ENCODE measurements at places on chromosomes 12 and 14.

GRCh38 chr12:69884386-69884785 lies 59.4 kb downstream of the MYRFL start:
- DNase-seq, result no peak

- no peak for DNase-seq
These were observed 13.7 kb upstream of the PRPF39 start for GRCh38 chr14:45070215-45070614.

GRCh38 chr12:59657266-59657665 lies 61.4 kb downstream of the SLC16A7 start:
- DNase-seq, result no peak

DNA sequence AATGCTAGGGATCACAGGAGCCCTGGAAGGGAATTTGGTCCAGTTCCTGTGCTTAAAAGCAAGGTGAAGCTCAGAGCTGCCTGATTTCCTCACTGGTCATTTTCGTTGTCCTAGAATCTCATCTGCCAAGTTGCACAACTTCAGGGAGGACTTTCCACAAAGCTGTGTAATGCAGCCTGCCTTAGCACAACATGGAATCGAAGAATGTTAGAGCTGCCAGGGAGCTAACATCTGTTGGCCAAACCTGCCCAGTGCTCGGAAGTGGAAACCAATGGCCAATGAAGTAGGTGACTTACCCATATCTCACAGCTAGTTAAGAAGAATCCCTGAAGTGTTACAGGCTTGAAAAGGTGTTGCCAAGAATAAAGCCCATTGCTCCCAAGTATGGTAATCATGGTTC lies 79.9 kb upstream of the SSTR1 start:
- DNase-seq, result no peak

DNA sequence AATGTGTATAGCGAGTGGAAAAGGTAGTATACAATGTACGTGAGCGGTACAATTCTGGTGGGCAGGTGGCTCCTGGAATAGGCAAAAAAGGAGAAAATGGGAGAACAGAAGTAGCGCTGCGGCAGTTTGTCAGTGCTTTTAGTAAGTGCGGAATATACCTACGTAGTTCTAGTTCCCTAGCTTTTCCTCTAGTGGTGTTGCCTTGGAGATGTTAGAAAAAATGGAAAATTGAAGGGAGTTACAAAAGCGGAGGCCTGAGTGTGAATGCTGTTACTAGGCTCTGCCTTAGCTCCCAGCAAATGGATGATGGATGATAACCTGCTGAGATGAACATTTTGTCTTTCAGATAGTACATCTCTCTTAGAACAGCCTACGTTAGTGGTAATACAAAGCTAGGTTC lies 1.1 kb downstream of the TTC8 start:
- DNase-seq, result no peak

DNA sequence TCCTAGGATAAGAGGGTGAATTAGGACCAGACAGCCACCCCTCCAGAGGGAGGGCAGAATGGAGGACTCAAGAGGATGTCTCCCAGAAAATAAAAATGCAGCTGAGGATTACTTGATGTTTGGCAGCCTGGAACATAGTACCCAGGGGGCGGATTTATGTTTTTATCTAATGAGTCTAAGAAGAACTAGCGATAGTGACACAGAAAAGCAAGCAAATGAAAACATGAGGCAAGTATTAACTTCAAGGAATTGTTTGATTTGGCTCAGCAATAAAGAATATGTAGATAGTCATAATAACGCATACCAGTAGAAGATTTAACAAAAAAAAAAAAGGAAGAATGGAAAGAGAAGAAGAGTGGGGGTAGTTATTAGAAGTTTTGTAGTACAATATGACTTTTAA lies 10.0 kb upstream of the SLC7A8 start:
- no peak for DNase-seq

DNA sequence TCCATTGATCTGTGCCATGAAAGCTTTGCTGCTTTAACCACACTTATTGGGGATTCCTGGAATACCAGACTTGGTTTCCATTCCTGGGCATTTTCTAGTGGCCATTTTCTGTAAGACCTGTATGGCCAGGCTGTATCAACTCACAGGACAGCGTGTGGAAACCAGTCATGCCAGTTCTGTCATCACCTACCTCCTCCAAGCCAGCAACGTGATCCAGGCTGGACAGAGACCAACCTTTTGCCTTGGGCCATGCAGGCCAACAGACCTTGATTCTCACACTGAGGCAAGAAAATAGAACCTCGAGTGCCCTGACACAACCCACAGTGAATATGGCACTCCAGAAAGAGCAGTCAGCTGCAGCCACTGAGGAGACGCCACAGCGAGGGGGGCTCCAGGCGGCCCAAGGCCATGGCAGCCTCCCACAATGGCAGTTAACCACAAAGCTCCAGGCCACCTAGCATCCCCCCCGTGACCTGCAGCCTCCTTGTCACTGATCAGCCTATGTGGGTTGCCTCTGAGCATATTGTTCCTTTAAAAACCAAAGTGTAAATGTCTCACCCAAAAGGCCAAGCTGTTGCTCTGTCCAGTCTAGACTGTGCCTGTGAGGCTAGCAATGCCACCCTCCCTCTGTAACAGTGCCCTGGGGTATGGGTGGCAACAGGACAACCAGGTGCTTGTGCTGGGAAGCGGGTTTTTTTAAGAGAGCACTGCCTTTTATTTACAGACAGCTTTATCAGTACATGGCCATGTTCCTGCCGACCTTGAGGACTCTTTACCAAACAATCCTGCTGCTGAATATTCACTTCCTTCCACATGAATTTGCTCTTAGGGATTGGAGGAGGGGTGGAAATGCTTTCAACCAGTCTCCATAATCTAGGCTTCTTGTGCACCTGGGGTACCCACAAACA lies 168.7 kb upstream of the HIF1A start:
- DNase-seq, result no peak

GRCh38 chr12:93794738-93795137 lies 117.6 kb downstream of the CRADD start:
- DNase-seq, result no peak

- no peak for DNase-seq
These were observed 235.3 kb downstream of the CCDC91 start for GRCh38 chr12:28425526-28425925.

DNA sequence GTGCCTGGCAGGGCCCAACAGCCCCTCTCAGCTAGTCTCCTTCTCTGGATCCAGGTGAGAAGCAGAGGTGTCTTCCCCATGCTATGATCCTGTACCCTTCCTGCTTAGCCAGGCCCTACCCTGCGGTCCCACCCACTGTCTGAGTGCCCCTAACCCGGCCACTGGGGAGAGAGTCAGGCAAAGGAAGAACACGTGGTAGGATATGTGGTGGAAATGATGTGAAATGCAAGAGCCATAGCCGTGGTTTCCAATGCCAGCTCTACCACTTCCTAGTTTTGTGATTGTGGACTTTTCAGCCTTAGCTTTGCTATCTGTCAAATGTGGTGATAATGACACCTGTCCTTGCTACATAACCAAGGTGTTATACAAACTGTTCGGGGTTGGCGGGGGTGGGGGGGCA lies 15.8 kb downstream of the KRT2 start:
- DNase-seq, result no peak

- DNase-seq, result no peak
These were observed 319.5 kb downstream of the FUT8 start for GRCh38 chr14:65731933-65732506.

DNA sequence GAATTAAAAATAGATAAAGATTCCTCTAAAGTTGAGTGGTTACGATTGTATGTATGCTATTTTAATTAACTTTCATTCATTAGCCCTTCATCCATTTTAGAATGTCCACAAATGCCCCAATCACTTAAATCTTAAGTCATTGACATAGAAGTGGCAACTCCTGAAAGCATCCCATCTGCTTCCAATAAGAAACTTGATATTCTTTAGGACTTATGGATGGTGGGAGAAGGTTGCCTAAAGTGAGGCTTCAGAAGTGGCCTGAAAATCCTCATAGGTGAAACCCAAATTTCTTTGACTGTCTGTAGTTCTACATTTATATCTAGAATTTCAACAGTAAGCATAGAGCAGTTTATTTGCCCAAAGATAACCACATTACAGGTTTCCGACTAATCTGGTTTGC lies 161.7 kb upstream of the HMGA2 start:
- no peak for DNase-seq

DNA sequence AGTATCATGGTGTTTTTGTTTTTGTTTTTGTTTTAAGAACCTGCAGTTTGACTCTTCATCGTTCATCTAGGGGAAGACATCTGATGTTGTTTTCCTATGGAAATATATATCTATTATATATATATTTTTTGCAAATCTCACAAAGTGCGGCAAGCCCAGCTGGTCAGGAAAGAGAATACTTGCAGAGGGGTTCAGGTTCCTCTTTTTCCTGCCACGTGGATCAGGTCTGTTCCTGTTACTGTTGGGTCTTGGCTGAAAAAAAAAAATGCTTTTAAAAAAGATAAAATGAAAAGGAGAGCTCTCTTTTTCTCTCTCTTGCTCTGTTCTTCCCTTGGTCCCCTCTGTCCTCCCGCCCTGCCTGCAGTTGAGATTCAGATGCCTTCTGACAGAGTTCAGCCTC lies 179.4 kb upstream of the BCL2L14 start:
- no peak for DNase-seq

DNA sequence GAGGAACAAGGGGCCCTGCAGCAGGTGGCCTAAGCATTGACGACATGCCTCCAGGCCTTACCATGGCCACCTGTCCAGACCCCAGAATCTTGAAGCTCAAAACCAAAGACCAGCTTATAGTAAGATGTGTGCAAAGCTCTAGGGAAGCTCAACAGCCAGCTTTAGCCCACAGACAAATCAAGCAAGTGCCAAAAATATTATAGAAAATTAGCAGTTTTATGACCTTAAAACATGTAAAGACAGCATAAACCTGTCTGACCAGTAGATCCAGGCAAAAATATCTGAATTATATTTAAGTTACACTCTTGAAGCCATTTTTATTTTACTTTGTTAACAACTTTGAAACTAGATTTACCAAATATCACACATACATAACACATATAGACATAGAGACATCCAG lies 90.6 kb downstream of the TXNDC16 start:
- no peak for DNase-seq

DNA sequence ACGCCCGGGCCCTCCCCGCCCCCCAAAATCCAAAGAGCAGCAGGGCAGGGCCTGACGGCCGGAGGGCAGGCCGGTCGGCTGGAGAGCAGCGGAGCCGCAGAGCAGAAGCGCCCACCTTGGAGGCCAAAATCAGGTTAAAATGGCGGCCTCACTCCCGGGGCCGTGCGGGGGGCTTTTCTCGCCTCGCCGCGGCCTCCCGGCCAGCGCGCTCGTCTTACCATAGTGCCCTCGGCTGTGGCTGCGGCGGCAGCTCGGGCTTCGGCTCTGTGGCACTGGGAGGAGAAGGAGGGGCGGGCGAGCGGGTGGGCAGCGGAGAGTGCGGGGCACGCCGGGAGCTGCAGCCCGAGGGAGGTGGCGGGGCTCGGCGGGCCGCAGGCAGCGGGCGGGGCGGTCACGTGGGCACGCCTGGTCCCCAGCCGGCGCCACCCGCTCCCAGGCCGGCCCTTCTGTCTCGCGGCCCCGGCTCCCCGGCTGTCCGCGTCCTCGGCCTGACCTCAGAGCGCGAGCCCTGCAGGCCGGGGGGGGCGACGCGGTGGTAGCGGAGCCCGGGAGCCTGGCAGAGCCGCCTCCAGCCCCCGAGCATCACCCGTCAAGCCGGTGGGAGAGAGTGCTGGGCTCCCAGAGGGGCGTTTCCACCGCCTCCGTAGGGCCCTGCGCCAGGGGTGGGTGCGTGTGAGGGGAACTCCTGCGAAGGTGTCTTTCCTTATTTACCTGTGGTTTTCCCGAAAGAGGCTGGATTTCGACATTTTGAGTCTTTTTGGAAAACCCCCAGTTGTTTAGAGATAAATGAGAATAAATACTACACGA lies at the start of gene CFL2:
TSS of gene CFL2 (minus strand) at position 274 of the 807 bp plus-strand sequence. CDS start at position 221, 53 bp downstream.
- DNase-seq, result peak; percentile 91

DNA sequence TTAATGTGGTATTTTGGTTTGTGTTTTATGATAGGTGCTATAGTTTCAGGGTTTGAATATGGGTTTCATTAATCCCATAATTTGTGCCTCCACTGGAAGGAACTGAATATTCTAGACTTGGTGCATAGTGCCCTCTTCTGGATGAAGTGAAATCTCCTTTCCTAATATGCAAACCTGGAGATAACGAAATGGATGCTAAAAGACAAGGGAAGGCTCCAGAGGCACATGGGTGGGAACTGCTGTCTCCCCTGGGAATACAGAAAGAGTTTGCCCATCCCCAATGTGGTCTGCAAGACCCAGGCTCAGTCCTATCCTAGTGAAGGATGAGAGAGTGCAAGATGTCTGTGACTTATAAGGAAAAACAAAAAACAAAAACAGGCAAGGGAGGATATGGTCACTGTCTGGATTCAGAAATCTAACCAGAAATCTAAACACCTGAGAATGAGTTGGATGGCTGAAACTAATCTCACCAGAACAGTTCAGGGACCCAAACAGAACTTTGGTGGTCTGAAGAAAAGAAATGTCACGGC lies 142.3 kb upstream of the TMPO start:
- no peak for DNase-seq

DNA sequence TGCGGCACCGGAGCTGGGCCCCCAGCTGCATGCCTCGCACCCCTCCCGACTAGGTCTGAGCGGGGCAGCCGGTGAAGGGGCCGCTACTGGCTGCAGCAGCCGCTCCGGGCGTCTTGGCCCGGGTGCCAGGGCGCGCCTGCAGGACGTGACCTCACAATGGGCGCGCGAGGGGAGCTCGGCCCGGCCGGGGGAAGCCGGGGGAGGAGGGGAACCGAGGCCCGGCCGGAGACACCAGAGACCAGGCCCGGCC lies 353 bp downstream of the BAG5 start:
- no peak for DNase-seq

- no peak for DNase-seq
These were observed 3.3 kb downstream of the CSRNP2 start for GRCh38 chr12:51080136-51080535.
